ENCODE measurements at places on chromosomes 6 and 20. TPM values are rescaled to one million over a fixed set of nuclear protein-coding genes. Genes with fewer than 3 reads are reported as not detected.

Gene VSX1
- total RNA-seq = not detected

Gene ZNFX1
- 35.4 TPM for total RNA-seq

Gene VNN1
- total RNA-seq = not detected

Gene BACH2
- total RNA-seq = 0.20 TPM

Gene RAB44
- 1.1 TPM for total RNA-seq

Gene COX4I2
- total RNA-seq = not detected

Gene ATP6V1G2
- not detected for total RNA-seq

Gene CALHM6
- 3.3 TPM for total RNA-seq

Gene TCP11
- total RNA-seq = not detected

Gene GHRH
- total RNA-seq = not detected

Gene MRPL18
- total RNA-seq = 65.3 TPM

Gene DNAH8
- total RNA-seq = 0.16 TPM

Gene RIMS4
- 1.9 TPM for total RNA-seq

Gene MUC22
- total RNA-seq = not detected

Gene RHAG
- total RNA-seq = not detected

Gene PRRT1
- total RNA-seq = not detected

Gene PPP1R14C
- total RNA-seq = 40.6 TPM

Gene RAMACL
- 1.2 TPM for total RNA-seq

Gene FRS3
- 2.8 TPM for total RNA-seq

Gene ABHD16B
- total RNA-seq = not detected

Gene PRICKLE4
- total RNA-seq = 29.3 TPM

Gene CYP24A1
- not detected for total RNA-seq

Gene TOX2
- 15.7 TPM for total RNA-seq

Gene ZNF335
- total RNA-seq = 27.3 TPM

Gene KIF6
- 0.14 TPM for total RNA-seq

Gene ZNF334
- 1.9 TPM for total RNA-seq

Gene STMND1
- total RNA-seq = 9.3 TPM

Gene TMEM244
- not detected for total RNA-seq

Gene HMGN4
- 69.6 TPM for total RNA-seq

Gene FAM83B
- 38.5 TPM for total RNA-seq

Gene FERMT1
- total RNA-seq = 29.3 TPM

Gene NCOA6
- 34.8 TPM for total RNA-seq

Gene SNAP91
- 1.5 TPM for total RNA-seq

Gene TBC1D7
- 39.8 TPM for total RNA-seq

Gene C6orf58
- total RNA-seq = not detected

Gene C4A
- 210 TPM for total RNA-seq

Gene SLC22A7
- total RNA-seq = not detected

Gene CTCFL
- not detected for total RNA-seq

Gene LRRN4
- total RNA-seq = not detected

Gene OTOR
- not detected for total RNA-seq

Gene SAMD3
- total RNA-seq = not detected

Gene CALHM5
- 3.8 TPM for total RNA-seq

Gene TFAP2C
- total RNA-seq = 3.6 TPM

Gene SEMG1
- total RNA-seq = not detected
